ENCODE measurements at places on chromosomes 1 and 21.

DNA sequence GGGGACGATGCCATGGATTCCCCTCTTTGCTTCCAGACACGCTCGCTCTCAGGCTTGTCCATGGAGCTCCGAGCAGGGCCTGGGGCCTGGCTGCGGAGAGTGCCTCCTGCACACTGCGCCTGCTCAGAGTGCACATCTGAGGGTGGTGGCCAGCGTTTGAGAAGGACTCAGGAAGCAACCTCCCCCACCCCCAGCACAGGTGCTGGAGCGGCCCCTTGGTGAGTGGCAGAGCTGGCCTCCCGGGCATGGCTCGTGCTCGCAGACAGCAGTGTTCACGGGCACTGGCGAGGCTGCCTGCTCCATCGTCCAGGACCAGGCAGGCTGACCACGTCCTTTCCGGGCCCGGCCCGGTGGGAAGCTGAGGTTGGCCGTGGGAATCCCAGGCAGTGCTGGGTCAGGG, 2.8 kb downstream of the SPATC1L start:
- no peak for DNase-seq

DNA sequence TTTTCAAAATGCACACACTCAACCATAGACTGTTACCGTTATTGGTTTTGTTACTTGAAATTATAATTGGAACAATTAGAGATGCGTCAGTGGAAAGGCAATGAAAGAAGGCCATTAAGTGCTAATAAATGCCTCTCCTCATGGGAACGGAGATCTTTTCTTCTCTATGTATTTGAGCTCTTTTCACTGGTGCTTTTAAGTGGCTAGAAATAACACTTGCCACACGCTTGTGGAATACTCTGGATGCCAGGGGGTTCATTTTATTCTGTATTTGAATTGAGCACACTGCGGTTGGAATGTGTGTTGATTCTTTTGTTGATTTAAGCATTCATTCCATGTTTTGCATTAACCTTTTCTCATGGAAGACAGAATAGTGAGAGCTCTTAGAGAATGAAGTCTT, 68.4 kb downstream of the DNM3 start:
- no peak for DNase-seq

DNA sequence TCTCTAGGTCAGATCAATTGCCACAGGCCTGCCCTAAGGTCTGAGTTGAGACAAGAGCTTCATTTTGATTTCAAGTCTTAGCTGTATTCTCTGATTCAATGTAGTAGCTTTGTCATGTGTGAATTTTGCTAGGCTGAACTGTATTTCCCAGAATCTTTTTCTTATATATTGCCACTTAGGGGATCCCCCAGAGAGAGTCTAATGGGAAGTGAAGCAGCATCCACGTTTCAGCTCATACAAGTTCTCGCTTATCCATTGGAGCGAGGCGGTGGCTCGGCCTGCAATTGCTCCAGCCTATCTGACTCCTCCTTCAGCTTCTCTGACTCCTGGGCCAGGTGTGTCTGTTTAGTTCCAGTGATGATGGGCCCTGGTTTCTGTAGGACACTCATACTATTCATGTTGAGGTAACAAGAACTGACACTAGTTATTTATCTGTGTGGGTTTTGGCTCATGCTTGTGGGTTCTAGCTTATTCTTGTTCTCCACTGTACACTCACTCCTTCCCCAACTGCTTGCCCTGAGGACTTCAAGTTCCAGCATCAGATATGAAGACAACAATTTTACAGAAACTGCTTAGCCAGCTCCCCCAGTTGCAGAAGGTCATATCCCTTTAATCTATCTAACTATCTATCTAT, 48.2 kb downstream of the TBX19 start:
- DNase-seq, result no peak

DNA sequence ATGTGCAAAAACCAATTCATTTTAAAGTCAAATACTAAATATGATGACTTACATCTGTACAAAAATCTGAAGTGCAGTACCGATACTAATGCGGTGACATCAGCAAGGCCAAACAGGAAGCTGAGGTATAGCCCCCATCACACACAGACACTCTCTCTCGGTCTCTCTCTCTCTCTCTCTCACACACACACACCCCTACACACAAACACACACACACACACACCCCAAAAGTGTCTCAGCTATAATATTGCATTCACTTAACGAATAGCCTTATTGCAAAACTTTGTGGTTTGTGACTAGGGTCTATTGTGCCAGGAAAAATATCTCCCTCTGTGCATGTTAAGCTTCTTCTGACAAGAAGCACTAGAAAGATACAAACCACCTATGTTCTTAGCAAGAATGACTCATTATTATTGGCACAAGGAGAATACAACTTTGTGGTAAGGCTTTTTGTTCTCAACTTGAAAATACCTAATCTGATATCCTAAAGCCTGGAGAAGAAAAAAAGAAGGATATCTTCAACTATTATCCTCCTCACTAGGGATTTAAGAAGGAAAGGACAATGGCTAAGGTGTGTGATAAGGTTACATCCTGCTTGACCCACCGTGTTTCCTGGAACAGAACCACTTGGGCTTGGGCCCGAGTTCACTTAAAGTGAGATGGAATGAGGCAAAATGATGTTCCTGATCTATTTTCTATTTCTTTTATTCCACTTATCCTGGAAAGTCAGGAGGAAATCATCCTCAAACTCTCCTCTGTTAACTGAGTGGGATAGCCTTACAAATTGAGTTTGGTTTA, 107.1 kb downstream of the NIBAN1 start:
- no peak for DNase-seq

GRCh38 chr1:178923512-178923911, 52.6 kb upstream of the ANGPTL1 start:
- DNase-seq, result no peak

DNA sequence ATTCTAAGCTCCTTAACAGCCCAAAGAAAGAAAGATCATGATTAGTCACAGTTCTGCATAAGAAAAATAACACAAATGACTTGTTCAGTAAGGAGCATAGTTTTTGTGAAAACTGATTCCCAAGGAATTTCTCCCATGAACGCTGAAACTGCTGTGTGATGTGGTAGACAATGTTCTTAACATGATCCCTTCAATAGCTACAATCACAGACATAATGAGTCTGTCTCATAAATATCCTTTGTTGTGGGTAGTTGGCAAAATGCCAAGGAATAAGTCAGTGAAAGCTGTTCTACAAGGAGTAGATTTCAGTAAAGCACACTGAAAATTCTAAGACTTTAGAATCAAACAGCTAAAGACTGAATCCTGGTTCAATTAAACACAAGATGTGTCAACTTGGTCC, 404.8 kb downstream of the HLX start:
- no peak for DNase-seq

- DNase-seq, result no peak
Observed at GRCh38 chr1:19949016-19949415, 25.6 kb upstream of the PLA2G2E start.

DNA sequence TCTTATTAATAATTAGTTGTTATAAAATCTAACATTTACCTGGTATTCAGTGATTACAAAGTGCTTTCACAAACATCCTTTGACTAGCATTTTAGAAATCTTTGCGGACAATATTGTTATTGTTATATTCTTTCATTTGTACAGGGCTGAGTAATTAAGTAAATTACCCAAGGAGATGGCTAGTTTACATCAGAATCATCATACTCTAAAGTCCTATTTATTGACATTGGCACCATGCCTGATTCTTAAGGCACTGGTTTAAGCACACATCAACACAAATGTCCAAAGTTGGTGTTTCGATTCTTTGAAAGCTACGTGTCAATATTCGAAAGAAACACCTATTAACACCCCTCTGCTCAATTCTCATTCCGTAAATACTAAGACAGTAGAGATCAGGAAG, 424.6 kb upstream of the CHRM3 start:
- DNase-seq, result no peak

GRCh38 chr1:14842361-14842760, 243.9 kb downstream of the KAZN start:
- DNase-seq, result no peak

- DNase-seq, result no peak
Observed at GRCh38 chr1:3314491-3315381, 139.7 kb upstream of the ARHGEF16 start.

DNA sequence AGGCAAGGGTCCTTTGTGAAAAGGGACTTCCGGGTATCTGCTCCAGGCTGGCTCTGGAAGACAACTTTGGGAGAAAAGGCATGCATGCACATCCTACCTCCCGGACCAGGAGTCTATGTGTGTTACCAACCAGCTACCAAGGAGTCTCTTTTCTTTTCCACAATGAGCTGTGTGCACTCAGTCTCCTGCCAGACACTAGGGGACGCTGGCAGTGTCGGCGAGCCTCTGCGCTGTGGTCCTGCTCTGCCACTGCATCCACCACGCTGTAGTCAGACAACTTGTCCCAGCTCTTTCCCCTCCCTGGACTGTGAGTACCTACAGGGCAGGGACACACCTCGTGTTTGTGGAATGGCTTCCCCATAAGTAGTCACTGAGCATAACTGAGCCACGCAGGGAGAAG, 5.1 kb upstream of the SSR2 start:
- DNase-seq, result peak; percentile 5

- no peak for DNase-seq
Observed at GRCh38 chr1:211638689-211639101, 36.7 kb downstream of the NEK2 start.

DNA sequence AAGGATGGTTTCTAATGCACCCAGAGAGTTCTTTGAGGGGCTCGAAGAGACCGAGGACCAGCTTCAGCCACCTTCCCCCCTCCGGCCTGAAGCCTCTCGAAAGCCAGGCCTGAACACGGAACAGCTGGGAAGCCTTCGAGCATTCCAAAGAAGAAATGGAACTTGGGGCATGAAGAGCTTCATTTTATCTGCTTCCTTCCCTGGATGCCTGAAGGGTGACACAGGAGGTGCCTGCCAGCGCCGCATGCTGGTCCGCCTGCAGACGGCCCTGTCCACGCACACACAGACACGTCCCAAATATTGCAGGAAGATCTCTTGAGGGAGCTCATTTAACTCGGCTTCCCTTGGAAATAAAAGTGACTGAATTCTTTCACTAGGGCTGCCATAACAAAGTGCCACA, 73.7 kb downstream of the TOMM20 start:
- no peak for DNase-seq

GRCh38 chr21:39650801-39651200, 38.1 kb downstream of the B3GALT5 start:
- DNase-seq, result no peak

GRCh38 chr1:200039849-200040474, 12.5 kb downstream of the NR5A2 start:
- no peak for DNase-seq

GRCh38 chr1:100378956-100379355, 26.6 kb downstream of the CDC14A start:
- no peak for DNase-seq

DNA sequence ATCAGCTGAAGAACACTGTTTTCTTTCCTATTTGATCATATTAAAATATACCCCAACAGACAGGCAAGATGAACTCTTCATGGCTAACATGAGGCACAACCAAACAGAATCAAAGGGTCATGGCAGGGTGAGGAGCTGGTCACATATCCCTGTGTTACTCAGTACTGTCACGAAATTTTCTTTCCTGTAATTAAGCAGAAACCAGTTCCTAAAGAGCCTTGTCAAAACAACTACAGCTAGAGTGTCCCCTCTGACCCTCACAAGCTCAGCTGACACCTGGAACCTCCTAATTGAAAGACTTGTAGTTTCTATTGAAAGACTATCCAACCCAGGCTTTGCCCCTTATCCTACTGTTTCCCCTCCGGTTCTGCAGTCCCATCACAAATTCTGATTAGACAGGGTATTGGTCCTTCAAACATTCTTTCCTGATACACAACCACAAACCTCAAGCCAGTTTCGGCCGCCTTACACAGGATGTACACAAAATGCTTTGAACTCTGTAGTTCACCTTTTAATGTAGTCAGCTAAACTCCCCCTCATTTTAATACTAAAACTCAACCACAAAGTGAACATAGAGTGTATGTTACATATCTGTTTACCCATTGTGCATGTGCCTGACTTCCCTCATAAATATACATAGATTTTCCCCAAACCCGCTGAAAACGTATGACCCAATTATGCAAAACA, 651.9 kb downstream of the MRPL39 start:
- no peak for DNase-seq

DNA sequence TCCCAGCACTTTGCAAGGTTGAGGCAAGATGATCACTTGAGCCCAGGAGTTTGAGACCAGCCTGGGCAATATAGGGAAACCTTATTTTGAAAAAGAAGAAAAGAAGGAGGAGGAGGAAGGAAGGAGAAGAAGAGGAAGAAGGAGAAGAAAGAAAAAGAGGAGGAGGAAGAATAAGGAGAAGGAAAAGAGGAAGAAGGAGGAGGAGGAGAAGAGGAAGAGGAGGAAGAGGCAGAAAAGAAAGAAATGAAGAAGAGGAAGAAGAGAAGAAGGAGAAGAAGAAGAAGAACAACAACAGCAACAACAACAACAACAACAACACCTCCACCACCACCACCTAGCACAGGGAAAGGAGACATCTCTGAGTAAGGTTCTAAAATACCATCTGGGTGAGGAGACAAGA, 10.6 kb downstream of the SELENBP1 start:
- no peak for DNase-seq

GRCh38 chr1:158818975-158819431, 12.1 kb upstream of the MNDA start:
- no peak for DNase-seq

DNA sequence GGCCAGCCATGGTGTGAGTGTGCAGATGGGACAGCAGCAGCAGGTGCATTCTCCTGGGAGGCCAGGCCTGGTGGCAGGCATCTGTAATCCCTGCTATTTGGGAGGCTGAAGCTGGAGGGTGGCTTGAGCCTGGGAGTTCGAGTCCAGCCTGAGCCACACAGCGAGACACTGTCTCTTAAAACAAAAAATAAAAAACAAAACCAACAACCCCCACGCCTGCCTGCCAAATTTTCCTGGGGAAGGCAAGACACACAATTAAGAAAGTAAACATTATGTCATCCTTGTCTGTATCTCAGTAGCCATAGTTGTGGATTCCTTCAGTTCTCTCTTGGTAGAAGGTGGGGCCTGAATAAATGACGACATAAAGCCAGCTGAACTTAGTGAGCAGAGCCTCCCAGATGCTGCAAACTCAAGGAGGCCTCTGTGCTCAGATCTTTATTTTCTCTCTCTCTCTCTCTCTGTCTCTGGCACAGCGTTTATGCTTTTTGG, 57.6 kb upstream of the CD34 start:
- no peak for DNase-seq

GRCh38 chr1:230752407-230752806, 5.2 kb downstream of the CAPN9 start:
- DNase-seq, result no peak

DNA sequence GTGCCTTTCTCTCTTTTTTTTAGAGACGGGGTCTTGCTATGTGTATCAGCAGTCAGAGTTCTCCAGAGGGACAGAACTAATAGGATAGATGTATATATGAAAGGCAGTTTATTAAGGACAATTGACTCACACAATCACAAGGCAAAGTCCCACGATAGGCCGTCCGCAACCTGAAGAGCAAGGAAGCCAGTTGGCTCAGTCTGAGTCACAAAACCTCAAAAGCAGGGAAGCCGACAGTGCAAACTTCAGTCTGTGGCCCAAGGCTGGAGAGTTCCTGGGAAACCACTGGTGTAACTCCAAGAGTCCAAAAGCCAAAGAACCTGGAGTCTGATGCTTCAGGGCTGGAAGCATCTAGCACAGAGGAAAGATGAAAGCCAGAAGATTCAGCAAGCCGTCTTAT, 16.3 kb upstream of the H3-3A start:
- no peak for DNase-seq

All from stimulated activated CD4-positive, alpha-beta T cell treated with anti-CD3 and anti-CD28 coated beads, Interleukin-1b, Interleukin-23, amount 100 ng/mL, for 24 hours (primary cell).